ENCODE measurements at places on chromosomes 4 and X.

DNA sequence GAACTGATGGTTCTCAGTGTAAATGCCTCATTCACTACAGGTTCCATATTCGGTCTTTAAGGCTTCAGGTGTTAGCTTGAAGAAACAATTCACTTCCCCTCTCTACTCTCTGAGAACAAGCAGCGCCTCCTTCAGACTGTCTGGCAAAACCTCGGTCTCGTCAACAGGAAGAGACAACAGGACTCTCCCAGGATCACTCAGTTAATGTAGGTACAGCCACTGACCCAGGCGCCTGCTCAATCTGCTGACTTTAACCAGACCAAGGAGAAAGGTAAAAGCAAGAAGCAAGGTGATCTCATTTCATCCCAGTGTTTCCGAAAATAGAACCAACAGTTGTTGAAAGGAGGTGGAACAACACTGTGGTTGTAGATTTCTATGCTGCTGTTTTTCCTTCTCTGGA lies 102.2 kb downstream of the SLC2A9 start:
- DNase-seq, result no peak

GRCh38 chr4:68734095-68734494 lies 63.6 kb upstream of the UGT2B15 start:
- DNase-seq, result no peak

- peak; percentile 62 for DNase-seq
These were observed 64.5 kb downstream of the TENM3 start for GRCh38 chr4:182307746-182308145.

DNA sequence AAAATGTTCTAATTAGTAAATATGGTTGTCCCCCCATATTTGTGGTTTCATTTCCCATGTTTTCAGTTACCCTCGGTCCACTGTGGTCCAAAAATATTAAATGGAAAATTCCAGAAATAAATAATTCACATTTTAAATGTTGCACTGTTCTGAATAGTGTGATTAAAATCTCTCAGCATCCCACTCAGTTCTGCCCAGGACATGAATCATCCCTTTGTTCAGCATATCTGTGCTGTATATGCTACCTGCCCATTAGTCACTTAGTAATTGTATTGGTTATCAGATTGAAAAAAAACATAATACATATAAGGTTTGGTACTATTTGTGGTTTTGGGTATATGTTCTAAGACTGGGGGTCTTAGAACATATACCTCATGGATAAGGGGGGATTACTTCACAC lies 55.1 kb upstream of the NXF3 start:
- DNase-seq, result no peak

DNA sequence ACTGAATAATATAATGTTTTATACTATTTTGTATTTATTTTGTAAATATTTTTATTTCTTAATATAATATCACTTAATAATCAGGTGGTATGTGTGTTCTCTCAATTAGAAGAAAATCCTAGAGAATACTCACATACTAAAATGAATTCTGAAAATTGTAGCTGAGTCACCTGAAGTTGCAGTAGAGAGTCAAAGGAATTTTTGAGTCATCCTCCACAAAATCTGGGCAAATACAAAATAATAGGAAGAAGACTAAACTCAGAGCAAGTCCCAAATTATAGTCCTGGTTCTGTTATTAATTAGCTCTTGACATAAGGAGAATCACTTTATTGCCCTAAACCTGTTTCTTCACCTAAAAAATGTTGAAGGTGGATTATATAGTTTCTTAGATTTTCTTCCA lies 57.8 kb downstream of the SPATA4 start:
- DNase-seq, result no peak

GRCh38 chr4:171814545-171814944 lies 1.3 kb downstream of the GALNTL6 start:
- DNase-seq, result no peak

- no peak for DNase-seq
These were observed 315.1 kb downstream of the STK32B start for GRCh38 chr4:5366421-5366820.

- peak; percentile 69 for DNase-seq
These were observed 1.1 kb downstream of the RNF150 start for GRCh38 chr4:141132072-141132708.

GRCh38 chr4:107468812-107469211 lies 251.2 kb downstream of the PAPSS1 start:
- no peak for DNase-seq

DNA sequence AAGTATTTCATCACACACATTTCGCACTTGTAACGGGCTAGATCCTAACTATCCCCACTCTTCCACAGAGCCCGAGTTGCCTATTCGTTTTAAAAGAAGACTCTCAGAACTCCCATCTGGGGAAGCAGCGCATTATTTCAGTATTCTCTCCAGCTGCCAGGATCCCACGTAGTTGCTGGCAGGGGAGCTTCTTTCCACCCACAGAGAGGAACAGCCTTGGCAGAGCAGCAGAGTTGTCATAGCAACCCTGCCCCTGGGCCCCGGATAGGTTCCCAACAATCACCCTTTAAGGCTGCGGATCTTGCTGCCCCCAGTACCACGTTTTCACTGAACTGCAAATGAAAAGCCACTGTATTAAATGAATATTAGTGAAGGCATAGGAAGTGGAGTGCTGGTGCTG lies 106.7 kb downstream of the GPM6A start:
- DNase-seq, result peak; percentile 83

GRCh38 chr4:173171987-173172386 lies 3.4 kb downstream of the GALNT7 start:
- no peak for DNase-seq

DNA sequence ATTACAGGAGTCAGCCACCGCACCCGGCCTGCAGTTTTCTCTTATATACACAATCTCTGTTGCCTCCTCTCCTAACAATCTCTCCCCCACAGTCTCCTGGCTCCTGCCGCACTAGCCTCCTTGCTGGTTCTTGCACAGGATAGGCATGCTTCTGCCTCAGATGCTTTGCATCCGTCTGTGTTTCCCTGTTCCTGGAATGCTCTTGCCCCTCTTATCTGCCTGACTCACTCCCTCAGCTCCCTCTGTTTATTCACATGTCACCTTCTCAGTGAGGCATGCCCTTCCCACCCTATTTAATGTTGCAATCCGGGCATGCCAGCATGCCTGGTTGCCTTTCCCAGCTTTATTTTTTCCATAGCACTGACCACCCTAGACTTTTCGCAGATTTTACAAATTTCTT lies 161.9 kb downstream of the PHF8 start:
- no peak for DNase-seq

DNA sequence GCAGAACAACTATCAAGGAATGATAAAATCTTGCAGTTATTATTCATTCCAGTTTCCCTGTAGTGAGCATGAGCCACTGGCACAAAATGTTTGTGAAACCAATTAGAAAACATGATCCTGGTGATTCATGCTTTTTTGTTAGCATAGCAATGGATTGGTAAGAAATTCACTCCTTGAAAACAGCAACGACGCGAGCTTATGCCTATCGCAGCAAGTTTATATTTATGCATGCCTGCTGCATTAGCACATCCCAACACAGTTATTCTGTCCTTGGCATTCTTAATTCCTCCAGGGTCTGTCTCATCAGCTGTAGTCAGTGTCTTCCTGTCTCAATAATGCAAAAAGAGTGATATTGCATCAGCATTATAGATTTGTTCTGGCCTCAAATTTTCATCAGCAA lies 975.9 kb downstream of the STIM2 start:
- no peak for DNase-seq

- DNase-seq, result no peak
These were observed 57.1 kb upstream of the GUCY1A1 start for GRCh38 chr4:155609455-155610059.

GRCh38 chrX:149124526-149125108 lies 380.5 kb downstream of the IDS start:
- DNase-seq, result no peak

- no peak for DNase-seq
These were observed 41.5 kb upstream of the FAT1 start for GRCh38 chr4:186765138-186765537.

GRCh38 chrX:21398426-21398825 lies 24.2 kb downstream of the CNKSR2 start:
- no peak for DNase-seq

DNA sequence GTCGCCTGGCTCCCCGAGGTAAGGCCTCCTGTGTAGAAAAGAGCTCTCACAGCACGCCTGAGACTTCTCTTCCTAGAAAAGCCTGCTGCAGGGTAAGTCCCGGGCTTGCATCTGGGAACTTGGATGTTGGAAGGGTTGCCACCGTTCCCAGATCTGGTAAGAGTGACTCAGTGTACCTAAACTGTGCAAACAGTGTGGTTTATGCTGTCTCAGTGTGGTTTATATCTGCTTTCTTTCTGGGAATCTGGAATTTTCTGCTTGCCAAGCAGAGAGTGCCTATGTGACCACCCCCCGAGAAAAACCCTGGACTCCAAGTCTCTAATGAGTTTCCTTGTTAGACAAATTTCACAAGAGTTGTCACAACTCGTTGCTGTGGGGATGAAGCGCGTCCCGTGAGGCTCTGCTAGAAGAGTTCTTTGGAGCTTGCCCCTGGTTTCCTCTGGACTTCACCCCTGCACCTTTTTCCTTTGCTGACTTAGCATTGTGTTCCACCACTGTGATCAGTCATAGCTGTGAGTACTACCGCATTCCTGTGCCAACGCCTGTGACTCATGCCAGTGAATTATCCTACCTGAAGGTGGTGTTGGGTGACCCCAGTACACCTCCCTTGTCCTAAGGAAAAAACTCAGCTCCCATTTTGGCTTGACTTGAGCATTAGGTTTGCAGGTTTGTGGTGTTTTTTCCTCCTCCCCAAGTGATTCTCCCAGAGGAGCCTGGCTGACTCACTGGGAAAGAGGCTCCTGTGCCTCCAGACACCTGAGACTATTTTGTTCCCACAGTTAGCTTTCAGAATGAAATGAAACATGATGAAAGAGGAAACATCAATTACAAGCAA lies 14.5 kb downstream of the SLC2A9 start:
- no peak for DNase-seq

DNA sequence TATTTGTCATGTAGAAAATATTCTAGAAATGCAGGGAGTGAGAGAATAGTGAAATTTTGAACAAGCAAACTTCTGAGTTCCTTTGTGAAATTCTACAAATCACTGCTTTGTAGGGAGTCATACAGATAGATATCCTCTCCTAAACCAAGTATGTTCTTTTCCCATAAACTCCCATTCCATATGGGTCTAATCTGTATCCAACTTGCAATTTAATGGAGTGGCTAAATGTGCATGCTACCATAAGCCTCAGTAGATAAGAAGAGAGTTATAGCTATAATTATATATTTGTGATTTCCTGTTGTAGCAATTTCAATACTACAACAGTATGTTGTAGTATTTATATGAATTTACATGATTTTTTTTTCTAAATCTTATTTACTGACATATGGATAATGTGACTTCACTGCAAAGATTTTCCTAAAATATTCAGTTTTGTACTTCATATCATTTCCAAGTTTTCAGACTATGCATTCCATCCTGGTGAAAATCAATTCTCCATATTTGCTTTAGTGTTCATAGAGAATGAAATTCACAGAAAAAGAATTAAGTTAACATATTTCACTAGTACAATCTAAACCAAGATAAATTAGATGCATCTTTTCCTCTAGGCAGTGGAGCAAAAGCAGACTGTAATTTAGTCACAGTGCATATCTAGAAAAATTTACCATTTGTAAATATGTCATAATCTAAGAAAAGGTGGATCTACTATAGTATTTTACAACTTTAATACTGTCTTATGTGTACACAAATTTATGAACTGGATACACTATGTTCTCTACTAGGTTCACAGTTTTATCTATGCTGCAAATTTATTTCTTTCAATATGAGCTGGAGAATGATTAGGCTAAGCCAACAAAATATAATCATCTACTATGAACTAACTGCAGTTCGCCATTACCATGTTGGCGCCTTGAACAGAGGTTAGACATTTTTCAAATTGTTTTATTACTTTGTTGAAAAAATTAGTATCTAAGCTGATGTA lies 372.9 kb upstream of the NDST3 start:
- no peak for DNase-seq

GRCh38 chr4:188268131-188268908 lies 129.1 kb downstream of the TRIML1 start:
- no peak for DNase-seq

GRCh38 chrX:2712890-2713840 lies 22.1 kb downstream of the CD99 start:
- DNase-seq, result no peak

- no peak for DNase-seq
These were observed 1.0 kb downstream of the WFS1 start for GRCh38 chr4:6270636-6271121.

GRCh38 chr4:142088906-142089305 lies 452.5 kb downstream of the IL15 start:
- DNase-seq, result peak; percentile 30

GRCh38 chr4:173415885-173416653 lies 17.2 kb upstream of the SCRG1 start:
- peak; percentile 28 for DNase-seq

GRCh38 chr4:176268963-176269362 lies at the start of gene ASB5:
Gene ASB5, minus strand, starts transcription at chr4:176269222. Its CDS starts 114 bp downstream, at chr4:176269108.
- no peak for DNase-seq

GRCh38 chr4:176635372-176636261 lies 157.1 kb downstream of the VEGFC start:
- DNase-seq, result no peak

DNA sequence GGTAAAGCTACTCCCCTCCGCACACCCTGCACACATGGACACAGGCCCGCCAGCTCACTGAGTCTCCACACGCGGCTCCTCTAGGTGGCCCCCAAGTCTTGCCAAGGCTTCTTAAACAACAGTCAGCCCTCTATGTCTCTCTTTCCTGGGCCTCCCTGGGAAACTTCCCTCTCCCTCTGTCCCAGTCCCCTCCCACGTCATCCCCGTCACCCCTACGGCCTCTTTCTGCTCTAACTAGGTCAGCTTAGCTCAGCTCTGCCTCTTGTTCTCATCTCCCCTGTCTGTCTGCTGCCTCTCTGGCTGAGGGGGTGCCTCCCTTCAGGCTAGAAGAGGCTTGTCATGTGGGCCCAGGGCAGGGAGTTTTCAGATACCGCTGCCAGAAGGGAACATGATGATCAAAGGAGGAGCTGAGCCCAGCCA lies 38.8 kb downstream of the SEPTIN6 start:
- DNase-seq, result peak; percentile 79

GRCh38 chrX:120625371-120625770 lies 4.5 kb downstream of the C1GALT1C1 start:
- DNase-seq, result no peak

DNA sequence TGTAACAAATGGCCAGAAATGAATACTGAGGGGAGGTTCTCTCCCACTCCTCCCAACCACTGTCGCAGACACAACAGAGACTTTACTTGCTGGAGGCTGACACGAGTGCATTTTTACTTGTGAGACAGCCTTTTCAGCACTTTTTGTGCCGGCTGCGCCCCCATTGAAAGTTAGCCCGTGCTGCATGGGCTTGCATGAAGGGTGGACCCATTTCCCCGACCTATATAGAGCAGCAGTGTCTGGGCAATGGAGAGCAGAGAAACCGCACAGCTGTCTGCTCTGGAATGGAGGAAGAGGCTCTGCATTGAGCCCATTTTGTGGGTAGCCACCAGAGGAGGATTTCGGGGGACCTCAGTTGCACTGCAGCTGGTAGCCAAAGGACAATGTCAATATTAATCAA lies 208.8 kb downstream of the UGT8 start:
- no peak for DNase-seq

DNA sequence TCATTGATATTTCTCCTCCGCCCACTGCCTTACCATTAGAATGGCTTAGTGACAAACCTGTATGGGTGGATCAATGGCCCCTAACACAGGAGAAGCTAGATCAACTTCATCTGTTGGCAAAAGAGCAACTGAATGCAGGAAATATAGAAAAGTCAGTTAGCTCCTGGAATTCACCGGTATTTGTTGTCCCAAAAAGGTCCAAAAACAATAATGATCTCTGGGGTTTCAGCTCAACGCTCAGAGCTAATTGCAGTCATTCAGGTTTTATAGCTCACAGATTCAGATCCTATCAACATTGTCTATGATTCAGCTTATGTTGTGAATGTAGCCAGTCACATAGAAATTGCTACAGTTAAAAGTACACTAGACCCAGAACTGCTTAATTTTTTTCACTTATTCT lies 124.0 kb upstream of the ZCCHC13 start:
- no peak for DNase-seq
